ENCODE measurements at places on chromosomes 16 and 17.

DNA sequence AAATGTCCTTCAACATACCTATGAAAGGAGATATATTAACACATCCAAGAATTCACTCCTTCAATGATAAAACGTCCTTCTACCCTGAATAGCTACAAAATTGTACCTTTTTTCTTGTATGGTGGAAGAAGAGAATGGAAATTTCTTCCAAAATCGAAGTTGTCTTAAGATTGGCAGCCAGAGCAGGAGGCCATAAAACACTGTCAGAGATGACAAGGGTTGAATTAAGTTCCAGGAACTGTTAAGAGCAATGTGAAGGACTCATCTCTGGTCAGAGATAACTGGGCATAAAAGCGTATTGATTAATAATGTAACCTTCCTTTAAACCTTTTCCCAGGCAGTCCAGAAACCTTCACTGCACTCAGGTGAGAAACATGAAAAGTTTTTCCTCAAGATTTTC lies 12.9 kb upstream of the TOM1L1 start:
- DNase-seq: no peak

- no peak for DNase-seq
Measured at GRCh38 chr16:48153774-48154173, 2.0 kb downstream of the ABCC12 start.

GRCh38 chr16:85583491-85584181 lies 29.5 kb upstream of the GSE1 start:
- DNase-seq: no peak

- no peak for DNase-seq
Measured at GRCh38 chr17:43714465-43715149, 44.0 kb downstream of the SOST start.

GRCh38 chr17:66942451-66943264 lies 21.8 kb upstream of the CACNG4 start:
- DNase-seq: no peak

DNA sequence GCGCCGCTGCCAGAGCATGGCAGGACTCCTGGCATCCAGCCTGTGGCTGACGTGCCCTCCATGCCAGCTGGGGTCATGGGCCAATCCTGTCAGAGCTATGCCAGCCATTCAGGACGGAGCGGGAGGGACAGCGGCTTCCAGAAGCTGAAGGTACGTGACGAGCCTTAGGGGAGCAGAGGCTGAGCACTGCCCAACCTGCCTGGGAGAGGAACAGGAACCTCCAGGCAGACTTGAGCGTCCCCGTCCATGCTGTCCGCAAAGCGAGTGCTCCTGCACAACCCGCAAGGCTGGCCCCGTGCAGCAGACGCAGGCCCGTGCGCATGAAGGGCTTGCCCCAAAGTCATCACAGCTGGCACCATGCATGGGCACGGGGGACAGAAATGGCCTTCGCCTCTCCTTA lies 21.5 kb downstream of the NDUFAF8 start:
- no peak for DNase-seq

DNA sequence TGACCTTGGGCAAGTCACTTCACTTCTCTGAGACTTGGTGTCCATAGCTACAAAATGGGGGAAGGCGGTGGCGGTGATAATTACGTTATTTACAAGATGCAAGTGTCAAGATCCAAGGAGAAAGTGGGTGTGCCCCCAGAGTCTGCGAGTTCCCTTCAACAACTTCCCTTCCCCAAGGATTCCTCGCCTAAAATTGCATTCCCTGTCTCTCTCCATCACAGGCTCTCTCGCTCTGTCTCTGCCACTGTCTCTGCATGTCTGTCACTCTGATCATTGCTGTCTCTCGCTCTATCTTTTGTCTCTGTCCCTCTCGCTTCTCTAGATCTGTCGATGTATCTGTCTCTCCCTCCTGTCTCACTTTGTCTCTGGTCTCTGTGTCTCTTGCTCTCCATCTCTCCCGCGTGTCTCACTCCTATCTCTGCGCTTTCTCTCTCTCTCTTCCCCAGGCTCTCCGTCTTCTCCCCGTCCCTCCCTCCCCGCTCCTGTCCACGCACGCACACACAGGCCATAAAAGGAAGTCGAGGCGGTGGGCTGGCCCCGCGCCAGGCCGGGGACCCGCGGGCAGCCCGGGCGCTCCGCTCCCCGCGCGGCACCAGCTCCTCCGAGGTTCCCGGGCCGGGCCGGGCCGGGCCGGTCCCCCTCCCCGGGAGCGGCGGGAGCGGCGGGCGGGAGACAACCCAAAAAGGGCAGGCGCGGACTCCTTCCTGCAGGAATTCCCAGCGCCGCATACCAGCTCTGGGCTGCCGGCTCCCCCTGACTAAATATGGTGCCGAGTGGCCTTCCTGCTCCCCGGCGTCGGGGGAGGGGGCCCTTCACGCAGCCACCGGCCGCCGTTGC lies 1.1 kb upstream of the MYH11 start:
- no peak for DNase-seq

DNA sequence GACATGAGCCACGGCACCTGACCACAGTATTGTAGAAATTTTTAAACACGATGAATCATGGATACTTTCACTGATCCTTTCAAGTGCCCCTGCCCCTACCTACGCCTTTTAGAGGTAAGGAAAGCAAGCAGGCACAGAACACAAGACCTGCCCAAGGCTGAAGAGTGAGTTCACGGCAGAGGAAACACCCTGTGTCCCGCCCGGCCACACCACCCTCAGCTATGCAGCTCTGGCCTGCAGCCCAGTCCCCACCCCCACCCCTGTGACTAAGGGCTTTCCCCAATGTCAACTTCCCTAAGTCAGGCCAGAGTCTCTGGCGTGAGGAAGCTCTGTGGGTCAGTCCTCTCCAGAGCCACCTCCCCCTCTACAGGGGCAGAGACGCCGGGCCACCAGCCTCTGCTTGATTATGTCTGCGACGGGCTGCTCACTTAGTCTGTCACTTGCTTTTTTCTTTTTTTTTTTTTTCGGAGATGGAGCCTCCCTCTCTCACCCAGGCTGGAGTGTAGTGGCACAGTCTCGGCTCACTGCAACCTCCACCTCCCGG lies 8.4 kb downstream of the SLC16A5 start:
- no peak for DNase-seq

GRCh38 chr16:1181404-1182315 lies 28.8 kb downstream of the CACNA1H start:
- no peak for DNase-seq

DNA sequence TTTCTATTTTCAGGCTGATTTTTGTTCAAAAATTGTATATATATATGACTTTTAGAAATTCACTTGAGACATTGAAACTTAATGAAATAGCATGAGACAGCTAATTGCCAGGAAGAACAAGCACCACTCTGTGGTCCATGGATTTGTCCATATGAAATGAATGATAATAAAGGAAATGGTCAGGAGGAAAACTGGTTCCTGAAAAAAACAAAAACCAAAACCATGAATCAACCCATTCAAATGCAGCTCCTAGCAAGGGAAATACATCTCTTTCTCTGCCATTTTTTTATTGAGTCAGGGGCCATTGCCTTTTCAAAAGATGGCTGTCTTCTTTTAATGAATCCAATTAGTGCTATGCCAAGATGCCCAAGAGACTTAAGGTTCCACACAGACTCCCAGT lies 230.7 kb downstream of the SLC39A11 start:
- DNase-seq: no peak

DNA sequence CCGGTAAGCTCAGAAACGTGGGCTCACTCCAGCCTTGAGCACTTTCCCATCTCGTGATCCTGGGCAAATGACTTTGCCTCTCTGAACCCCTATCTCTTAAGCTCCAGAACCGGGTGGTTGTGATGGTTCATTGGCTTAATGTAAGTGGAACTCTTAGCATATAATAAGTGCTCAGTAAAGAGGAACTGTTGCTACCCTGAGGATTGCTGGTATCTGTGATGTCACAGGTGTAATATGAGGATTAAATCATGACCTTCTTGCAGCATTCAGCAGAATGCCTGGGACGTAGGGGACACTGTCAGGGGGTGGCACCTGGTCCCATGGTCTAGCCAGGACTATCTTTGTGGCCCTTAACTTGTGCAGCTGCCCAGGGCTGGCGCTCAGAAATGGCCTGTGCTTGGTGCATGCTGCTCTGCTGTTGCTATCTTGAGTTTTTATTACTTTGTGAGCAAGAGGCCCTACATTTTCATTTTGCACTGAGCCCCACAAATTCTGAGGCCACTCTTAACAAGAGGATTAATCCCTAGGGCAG lies 68.8 kb downstream of the SREBF1 start:
- no peak for DNase-seq

- DNase-seq: no peak
Measured at GRCh38 chr17:36943250-36944191, 5.2 kb upstream of the AATF start.

DNA sequence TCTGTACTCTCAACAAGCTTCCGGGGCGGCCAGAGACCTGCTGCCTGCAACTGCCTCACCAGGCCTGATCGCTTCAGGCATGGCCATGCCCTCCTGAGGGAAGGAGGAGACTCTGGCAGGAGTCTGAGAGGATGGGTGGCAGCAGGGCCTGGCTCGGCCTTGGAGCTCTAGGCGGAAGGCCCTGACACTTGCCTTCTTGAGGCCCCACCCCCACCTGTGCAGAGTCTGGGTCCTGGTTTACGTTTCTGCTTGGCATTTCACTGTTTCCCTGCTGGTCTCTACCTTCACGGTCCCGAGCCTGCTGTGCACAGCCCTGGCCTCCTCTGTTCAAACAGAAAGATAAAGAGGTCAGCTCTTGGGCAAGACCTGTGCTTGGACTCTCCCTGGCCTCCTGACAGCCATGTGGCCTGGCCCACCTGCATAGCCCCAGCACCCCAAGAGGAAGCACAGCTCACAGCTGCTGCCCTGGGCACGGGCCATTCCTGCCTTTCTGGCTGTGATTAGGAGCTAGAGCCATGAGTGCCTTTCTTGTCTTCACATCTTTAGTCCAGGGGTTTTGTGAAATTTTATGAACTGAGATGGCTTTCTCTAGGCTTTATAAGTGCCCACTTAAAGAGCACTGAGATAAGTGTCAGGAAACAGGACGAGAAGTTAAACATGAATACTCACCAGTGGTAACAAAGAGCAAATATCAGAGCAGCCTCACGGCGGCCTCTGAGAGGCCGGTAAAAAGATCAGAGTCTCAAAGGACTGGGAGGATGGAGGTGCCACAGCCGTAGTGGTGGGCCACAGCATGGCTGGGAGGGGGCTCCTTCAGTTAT lies 25.6 kb upstream of the MTSS2 start:
- DNase-seq: no peak

DNA sequence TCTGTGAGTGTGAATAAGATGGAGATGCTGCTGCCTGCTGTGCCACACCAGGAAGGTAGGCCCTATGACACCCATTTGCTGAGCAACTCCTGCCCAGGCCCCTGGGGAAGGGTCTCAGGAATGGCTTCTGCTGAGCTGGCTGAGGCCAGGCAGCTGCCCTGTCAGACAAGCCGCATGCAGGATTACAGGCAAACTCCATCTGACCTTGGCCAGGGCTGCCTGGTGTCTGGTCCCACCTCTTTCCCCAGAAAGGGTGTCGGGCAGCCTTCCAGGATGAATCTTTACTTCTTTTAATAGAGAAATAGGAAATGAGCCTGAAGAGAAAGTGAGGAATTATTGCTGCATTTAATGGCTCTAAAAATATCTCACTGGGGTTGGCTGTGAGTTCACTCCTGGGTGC lies 182.5 kb downstream of the IRX5 start:
- no peak for DNase-seq

DNA sequence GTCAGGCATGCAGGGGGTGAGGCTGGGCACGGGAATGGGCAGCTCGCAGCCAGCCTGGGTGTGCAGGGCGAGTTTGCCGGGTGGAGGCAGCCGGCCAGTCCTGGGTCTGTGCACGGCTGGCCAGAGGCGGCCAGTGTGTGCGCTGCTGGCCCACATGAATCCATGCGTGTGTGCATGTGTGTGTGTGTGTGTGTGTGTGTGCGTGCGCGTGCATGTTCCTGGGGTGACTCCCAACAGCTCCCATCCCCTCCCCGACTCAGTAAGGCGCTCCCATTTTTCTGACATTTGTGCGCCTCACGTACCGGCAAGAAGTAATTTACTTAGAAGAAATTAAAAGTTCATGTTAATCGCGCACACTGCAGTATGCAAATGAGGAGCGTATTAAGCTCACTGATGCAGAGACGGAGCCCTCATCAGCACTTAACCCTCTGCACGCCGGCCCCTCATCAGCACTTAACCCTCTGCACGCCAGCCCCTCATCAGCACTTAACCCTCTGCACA lies 55.4 kb upstream of the ACSF3 start:
- no peak for DNase-seq

GRCh38 chr16:79316004-79316458 lies 284.5 kb downstream of the MAF start:
- no peak for DNase-seq

DNA sequence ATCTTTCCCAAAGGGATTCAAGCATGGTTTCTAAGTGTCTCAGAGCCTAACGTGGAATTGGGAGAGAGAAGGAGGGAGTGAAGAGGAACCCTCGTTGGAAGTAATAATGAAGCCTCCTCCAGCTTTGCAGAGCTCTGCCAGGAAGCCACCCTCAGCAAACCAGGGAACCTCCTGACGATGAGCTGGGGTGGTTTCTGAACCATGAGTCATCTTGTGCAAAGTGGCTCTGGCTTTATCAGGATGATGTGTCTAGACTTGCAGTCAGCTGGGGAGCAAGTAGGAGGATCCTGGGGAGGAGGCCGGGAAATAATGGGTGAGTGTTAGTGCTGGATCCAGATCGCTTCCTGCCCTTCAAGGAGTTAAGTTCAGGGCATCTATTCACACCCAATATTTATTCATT lies 191.7 kb upstream of the RBFOX1 start:
- no peak for DNase-seq

- no peak for DNase-seq
Measured at GRCh38 chr17:44155488-44155887, 13.8 kb downstream of the HROB start.

- DNase-seq: no peak
Measured at GRCh38 chr16:47627085-47627639, 166.0 kb downstream of the PHKB start.

Data from hypothalamus (tissue), 51 donors.